ENCODE measurements at places on chromosomes 4 and X.

DNA sequence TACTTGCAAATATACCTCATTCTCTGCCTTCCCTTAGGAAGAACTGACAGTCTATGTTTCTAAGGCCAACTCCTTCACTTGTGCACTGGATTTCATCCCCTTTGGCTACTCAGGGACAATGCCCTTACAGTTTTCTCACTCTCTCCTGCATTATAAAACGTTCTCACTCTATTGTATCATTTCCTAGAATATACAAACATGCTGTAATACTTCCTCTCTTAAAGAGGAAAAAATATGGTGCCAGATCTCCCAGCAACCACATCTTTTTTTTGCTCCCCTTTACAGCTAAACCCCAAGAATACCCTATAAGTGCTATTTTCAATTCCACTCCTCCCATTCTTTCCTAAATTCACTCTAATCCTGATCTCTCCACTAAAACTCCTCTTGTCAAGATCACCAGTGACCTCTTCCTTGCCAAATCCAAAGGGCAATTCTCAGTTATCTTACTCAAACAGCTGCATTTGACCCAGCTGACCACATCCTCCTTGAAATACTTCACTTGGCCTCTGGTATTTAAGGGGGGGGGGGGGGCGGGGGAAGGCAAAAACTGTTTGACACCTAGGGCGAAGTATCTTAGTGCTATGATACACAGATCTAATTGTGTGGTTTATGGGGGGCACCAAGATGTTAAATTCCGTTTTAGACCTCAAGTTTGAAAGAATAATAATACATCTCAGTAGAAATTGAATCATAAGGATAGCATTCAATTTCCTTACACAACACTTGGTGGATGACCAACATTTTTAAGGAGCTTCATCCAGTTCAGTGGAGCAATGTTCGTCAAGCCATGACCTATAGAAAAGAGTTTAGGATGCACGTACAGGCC lies 1.6 kb downstream of the RCHY1 start:
- no peak for DNase-seq

GRCh38 chrX:105302246-105302645 lies 81.8 kb upstream of the TEX13A start:
- DNase-seq, result no peak

DNA sequence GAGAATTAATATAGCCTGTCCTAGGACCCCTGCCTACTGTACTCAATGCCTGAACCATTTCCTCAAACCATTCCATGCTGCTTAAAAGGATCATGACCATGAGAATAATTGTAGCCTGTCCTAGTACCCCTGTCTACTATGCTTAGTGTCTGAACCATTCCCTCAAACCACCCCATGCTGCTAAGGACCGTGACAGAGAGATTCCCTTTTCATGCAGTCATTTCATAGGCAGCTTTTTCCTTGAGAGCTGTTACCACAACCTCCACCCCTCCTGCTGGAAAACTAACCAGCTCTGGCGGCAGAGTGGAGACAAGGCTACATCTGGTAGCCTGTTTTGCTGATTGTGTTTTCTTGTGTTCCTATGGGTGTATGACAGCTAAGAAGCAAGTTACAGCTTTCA lies 174.9 kb upstream of the SMARCAD1 start:
- DNase-seq, result peak; percentile 57

DNA sequence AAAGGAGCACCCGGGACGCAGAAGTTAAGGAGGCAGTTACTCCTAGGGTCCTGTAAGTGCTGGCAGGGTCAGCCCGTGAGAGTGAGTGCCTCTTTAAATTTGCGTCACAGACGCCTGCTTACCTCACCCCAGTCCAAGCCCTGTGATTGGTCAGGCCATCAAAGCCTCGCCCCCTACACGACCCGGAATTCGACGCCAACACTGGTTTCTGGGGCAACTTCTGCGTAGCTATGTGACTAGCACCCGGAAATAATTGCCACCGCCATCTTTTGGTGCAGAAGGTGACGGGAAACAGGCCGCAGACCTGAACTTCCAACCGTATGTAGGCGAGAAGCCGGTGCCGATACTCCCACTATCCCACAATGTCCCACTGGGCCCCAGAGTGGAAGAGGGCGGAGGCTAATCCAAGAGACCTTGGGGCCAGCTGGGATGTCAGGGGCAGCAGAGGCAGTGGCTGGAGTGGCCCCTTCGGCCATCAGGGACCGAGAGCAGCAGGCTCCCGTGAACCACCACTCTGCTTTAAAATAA lies at the start of gene DDX53:
DDX53 (plus strand) TSS at position 265 of the 528 bp plus-strand sequence; CDS start at position 363, 98 bp downstream.
- DNase-seq, result no peak

GRCh38 chr4:169099771-169100180 lies 89.7 kb upstream of the CBR4 start:
- peak; percentile 85 for DNase-seq

GRCh38 chr4:7326693-7327340 lies 107.9 kb downstream of the PSAPL1 start:
- DNase-seq, result no peak

GRCh38 chrX:101408532-101408841 lies 465 bp downstream of the HNRNPH2 start:
- DNase-seq, result no peak

- DNase-seq, result no peak
These were observed 24.5 kb upstream of the SORBS2 start for GRCh38 chr4:185836241-185837084.

GRCh38 chr4:182507805-182508204 lies 264.6 kb downstream of the TENM3 start:
- DNase-seq, result no peak

- DNase-seq, result no peak
These were observed 49.2 kb downstream of the MOSPD2 start for GRCh38 chrX:14922437-14922836.

DNA sequence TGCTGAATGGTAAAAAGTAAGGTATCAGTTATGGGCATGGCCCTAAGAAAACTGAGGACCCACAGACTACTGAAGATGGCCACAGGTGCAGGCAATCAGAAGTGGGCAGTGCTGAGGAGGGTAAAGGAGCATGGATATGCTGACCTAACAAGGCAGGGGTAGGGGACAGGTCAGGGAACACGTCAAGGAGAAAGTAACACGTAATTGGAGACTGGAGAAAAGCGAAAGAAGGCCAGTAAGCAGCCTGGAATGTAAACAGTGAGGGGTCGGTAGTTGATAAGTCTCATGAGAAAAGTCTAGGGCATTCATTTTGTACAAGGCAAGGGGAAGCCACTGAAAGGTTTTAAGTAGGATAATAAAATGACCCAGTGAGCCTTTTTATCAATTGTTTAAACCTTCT lies 153.3 kb downstream of the PRDM5 start:
- peak; percentile 18 for DNase-seq

GRCh38 chr4:5662555-5662954 lies 45.8 kb downstream of the EVC2 start:
- DNase-seq, result no peak

- DNase-seq, result no peak
These were observed 69.4 kb downstream of the KCNIP4 start for GRCh38 chr4:21879187-21879586.

- DNase-seq, result no peak
These were observed 221.9 kb downstream of the PDGFC start for GRCh38 chr4:156749426-156750403.

DNA sequence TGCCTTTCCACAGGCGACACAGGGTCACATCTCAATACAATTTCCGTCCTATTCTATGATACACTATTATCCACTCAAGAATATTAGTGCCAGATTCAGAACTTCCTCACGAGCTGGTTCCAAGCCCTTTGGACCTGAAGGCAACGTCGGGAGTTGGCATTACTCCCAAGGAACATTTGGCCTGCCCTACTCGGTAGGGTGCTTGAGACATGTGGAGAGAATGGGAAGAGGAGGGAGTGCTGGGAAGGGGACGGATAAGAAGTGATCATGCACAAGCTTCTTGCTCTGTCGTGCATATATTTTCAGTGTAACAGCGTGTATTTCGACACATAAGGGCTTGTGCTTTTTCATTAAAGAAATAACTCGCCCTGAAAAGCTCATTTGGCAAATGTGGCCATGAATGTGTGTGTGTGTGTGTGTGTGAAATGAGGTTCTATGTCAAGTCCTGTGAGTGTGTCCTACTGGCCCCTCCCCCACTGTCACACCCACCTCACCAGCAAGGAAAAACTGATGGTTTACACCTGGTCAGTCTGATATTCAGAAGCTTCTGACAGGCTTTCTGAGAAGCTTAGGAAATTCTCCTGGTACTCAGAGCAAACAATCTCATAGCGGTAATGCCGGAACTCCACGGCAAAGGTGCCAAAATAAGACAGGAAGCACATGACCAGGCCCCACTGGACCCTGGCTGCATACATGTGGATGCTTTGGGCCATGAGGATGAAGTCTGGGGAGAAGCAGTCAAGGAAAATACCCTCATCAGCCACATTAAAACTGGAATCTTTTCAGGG lies 54.8 kb downstream of the ENOPH1 start:
- DNase-seq, result no peak

GRCh38 chr4:97587912-97588311 lies 555.4 kb downstream of the STPG2 start:
- DNase-seq, result no peak

DNA sequence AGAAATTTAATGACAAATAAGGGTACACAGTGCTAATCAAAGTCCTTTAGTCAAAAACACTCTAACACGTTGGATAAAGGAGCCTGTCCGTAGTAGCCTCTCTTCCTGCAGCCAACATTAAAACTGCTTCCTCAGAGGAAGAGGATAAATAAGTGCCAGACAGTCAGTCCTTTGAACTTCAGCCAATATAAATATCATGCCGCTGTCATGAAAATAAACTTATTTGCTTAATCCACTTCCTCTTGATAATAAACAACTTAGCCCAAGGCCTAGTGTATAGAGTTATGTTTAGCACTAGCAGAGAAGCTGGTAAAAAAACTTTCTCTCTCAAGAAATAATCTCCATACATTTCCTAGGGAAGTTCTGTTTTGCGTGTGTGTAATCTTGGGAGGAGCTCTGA lies 196.7 kb downstream of the HS3ST1 start:
- DNase-seq, result peak; percentile 17

GRCh38 chr4:152697284-152698088 lies 17.7 kb upstream of the TMEM154 start:
- DNase-seq, result no peak

GRCh38 chr4:16329797-16330134 lies 103.5 kb upstream of the TAPT1 start:
- DNase-seq, result no peak

DNA sequence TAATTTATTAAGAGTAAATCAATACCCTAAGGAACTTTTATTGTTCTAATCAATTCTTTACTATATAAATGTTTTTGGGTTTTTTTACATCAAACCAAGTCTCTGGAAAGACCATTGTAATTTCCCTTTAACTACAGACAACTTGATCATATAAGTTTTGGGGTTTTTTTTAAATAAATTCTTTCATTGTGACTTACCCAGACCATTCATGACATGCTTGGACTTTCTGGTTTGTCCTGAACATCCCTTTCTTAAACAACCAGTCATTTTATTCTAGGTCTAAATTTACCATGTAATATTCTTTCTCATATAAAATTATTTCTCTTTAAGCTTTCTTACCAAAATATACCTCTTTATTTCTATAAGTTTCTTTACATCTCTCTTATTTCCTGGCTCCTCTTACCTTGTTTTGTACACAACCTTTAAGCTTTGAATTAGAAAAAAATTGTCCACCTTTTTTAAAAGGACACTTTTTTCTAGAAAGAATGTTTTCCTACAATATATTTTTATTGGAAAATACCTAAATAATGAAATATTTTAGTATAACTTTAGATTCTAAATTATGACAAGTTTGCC lies 8.4 kb downstream of the CNGA1 start:
- DNase-seq, result no peak

GRCh38 chr4:79620617-79621016 lies 212.6 kb upstream of the GK2 start:
- no peak for DNase-seq

DNA sequence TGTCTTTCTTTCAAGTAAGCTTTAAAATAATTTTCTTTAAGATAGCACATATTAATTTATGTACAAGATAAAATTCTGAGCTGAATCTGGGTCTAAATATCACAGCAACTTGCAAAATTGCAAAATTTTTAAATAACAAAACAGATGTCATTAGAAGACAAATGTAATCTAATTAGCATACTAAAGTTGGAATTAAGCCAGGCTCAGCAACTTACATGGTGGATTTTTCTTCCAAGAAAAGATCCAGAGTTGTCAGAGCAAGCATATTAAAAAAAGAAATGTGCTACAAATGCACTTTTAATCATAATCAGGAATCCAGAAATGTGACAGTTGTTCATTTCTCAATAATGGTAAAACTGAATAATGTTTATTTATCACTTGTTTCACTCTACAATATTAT lies 906.9 kb upstream of the INTU start:
- no peak for DNase-seq

GRCh38 chrX:2934715-2935710 lies 5.9 kb upstream of the ARSD start:
- DNase-seq, result no peak

GRCh38 chr4:136931781-136932180 lies 600.5 kb downstream of the PCDH18 start:
- no peak for DNase-seq

DNA sequence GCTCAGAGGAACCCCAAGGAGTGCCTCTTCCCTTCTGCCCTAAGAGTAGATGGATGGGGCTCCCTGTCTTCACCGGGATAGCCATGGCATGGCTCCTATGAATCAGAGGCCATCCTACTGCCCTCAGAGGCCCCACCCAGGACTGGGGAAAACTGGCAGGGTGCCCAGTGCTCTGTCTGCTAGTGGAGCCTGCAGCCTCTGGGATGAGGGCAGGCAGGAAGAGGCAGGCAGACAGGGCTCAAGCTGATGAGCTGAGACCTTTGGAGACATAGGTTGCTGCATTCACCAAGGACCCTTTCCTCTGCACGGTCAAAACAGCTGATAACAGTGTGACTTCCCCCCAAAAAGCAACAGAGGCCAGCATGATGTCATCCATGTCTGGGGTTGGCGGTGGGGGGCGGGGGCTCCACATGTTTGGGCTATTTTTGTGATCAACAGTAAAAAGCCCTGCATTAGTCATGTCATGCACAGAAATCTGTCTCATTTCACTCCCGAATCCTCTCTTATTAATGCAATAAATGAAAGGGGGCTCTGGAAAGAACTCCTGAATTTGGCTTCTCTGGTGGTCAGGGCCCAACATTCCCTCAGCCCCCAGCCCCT lies 207.6 kb upstream of the MAMLD1 start:
- DNase-seq, result peak; percentile 20

- DNase-seq, result no peak
These were observed 76.6 kb downstream of the ANXA3 start for GRCh38 chr4:78627966-78628678.

- DNase-seq, result no peak
These were observed 5.1 kb downstream of the PPP1R2C start for GRCh38 chrX:42772874-42773273.

Measured in smooth muscle cell of the brain vasculature (primary cell).